ENCODE measurements at places on chromosomes 1 and 21. TPM values are rescaled to one million over a fixed set of nuclear protein-coding genes. Genes with fewer than 3 reads are reported as not detected.

The SHC1 gene
- total RNA-seq = 210 TPM

The SPRR1A gene
- total RNA-seq = not detected

The CD34 gene
- total RNA-seq = not detected

The FCGR2B gene
- total RNA-seq = not detected

The S100A7 gene
- not detected for total RNA-seq

The FMN2 gene
- total RNA-seq = not detected

The TRIM17 gene
- total RNA-seq = 55.5 TPM

The HES3 gene
- total RNA-seq = not detected

The RGS13 gene
- total RNA-seq = not detected

DNA sequence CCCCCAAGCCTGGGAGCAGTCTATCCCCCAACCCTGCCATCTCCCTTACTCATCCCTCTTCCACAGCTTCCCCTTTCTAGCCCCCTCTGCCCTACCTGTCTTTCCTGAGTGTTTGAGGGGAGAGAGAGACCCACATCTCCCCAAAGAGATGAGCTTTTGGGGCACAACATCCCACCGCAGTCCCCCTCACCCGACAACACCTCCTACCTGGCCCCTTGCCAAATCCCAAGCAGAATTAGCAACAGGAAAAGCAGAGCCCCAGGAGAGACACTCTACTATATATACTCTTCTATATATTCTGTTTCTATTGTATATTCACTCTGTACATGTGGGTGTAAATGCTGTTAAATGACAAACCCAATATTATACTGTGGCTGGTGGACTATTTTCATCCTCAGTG, 9.9 kb upstream of the KCNC4 start:
- H3K27me3 ChIP-seq = no peaks in the 10 kb centered on the region
- no peak for DNase-seq
- H3K27ac ChIP-seq = no peak overlapping the region

DNA sequence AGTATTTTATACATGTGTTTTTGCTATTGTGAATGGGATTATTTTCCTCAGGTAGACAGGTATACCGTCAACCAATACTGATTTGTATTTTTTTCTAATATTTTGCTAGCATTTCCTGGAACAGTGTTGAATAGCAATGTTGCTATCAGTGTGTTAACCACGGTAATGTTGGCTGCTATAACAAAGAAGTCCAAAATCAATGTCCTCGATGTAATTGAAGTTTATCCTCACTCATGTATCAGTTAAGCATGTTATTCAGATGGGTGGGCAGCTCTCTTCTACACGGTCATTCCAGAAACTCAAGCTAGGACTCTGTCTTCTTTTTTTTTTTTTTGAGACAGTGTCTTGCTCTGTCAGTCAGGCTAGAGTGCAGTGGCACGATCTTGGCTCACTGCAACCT, 24.3 kb downstream of the DOP1B start:
- H3K4me1 ChIP-seq = peaks cover 8% of the 10 kb centered on the region
- no peak overlapping the region for H3K27ac ChIP-seq
- no peaks in the 10 kb centered on the region for H3K36me3 ChIP-seq

GRCh38 chr1:91948097-91948496, 1.1 kb upstream of the BRDT start:
- H3K4me1 ChIP-seq = no peaks in the 10 kb centered on the region
- no peak overlapping the region for H3K27ac ChIP-seq
- no peaks in the 10 kb centered on the region for H3K36me3 ChIP-seq
- H3K4me3 ChIP-seq = no peak overlapping the region

GRCh38 chr1:15431571-15431948, 6.7 kb upstream of the CTRC start:
- no peak overlapping the region for H3K27ac ChIP-seq
- no peak overlapping the region for H3K4me3 ChIP-seq
- no peak for DNase-seq
- no peaks in the 10 kb centered on the region for H3K36me3 ChIP-seq

- peaks cover 29% of the 10 kb centered on the region for H3K27me3 ChIP-seq
- no peaks in the 10 kb centered on the region for H3K36me3 ChIP-seq
- H3K4me1 ChIP-seq = no peaks in the 10 kb centered on the region
- no peak overlapping the region for H3K4me3 ChIP-seq
These were observed 395.9 kb downstream of the MATN1 start for GRCh38 chr1:30327370-30328099.

- peak within 1 kb of the TSS; percentile 99 for H3K4me3 ChIP-seq
- no peaks in the 10 kb centered on the region for H3K27me3 ChIP-seq
- H3K4me1 ChIP-seq = peaks cover 25% of the 10 kb centered on the region
- peak; percentile 62 for DNase-seq
These were observed at the start of gene MAPKAPK2 for GRCh38 chr1:206684478-206685333. MAPKAPK2 (plus strand) TSS chr1:206684905; CDS start chr1:206685230, 325 bp downstream.

GRCh38 chr21:31592516-31592915, 67.0 kb upstream of the SOD1 start:
- H3K27me3 ChIP-seq = no peaks in the 10 kb centered on the region
- DNase-seq = no peak
- no peaks in the 10 kb centered on the region for H3K36me3 ChIP-seq
- H3K4me1 ChIP-seq = no peaks in the 10 kb centered on the region
- no peak overlapping the region for H3K27ac ChIP-seq
- no peak overlapping the region for H3K4me3 ChIP-seq

GRCh38 chr1:118290571-118290970, 105.5 kb upstream of the SPAG17 start:
- H3K4me3 ChIP-seq = no peak overlapping the region
- H3K4me1 ChIP-seq = no peaks in the 10 kb centered on the region
- no peak overlapping the region for H3K27ac ChIP-seq
- no peak for DNase-seq
- no peaks in the 10 kb centered on the region for H3K36me3 ChIP-seq
- H3K27me3 ChIP-seq = peaks cover 13% of the 10 kb centered on the region

DNA sequence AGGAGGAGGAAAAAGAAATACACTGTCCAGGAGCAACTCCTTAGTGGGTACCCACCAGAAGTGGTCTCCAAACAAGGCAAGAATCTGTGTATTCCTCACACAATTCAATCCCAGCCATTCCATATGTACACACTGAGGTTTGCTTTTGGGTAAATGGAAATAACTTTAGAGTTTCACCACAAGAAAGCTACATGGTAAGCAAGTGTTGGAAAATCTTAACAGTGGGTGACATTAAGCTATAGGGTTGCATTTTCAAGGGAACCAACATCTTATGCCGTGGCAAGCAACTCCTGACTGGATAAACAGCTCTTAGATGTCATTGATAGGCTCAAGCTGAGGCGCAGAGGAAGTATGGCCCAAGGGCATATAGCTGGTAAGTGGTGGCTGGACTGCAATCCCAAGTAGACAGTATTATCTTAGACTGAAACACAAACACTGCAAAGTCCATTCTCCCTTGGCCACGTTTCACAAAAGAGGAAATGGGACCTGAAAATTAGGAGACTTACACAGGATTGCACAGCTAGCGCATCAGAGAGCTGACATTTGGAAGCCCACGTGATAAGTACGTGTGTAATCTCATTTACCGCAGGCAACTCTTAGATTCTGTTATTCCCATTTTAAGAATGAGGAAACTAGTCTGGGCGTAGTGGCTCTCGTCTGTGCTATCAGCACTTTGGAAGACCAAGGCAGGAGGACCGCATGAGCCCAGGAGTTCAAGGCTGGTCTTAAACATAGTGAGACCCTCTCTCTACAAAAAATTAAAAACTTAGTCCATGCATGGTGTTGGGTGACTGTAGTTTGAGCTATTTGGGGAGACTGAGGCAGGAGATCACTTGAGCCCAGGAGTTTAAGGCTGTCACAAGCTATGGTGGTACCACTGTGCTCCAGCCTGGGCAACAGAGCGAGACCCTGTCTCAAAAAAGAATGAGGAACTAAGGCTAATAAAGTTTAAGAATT, 4.0 kb upstream of the BRWD1 start:
- H3K27me3 ChIP-seq = no peaks in the 10 kb centered on the region
- H3K27ac ChIP-seq = peak overlapping the region; percentile 37
- H3K36me3 ChIP-seq = no peaks in the 10 kb centered on the region
- H3K4me1 ChIP-seq = peaks cover 48% of the 10 kb centered on the region
- DNase-seq = peak; percentile 12

DNA sequence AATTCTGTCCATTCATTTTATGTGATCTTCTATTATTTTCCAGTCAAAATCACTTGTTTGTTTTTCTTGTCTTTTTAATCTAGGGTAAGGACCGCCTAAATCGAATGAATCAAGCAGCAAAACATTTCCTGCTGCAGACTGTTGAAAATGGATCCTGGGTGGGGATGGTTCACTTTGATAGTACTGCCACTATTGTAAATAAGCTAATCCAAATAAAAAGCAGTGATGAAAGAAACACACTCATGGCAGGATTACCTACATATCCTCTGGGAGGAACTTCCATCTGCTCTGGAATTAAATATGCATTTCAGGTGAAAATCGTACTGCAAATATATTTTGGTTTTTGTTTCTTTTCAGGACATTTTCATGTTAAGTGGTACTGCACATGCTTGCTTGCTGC, 20.5 kb downstream of the CLCA4 start:
- no peak overlapping the region for H3K27ac ChIP-seq
- H3K4me1 ChIP-seq = no peaks in the 10 kb centered on the region
- no peaks in the 10 kb centered on the region for H3K36me3 ChIP-seq

GRCh38 chr1:62590255-62590969, 6.9 kb upstream of the ANGPTL3 start:
- H3K4me3 ChIP-seq = no peak overlapping the region
- DNase-seq = no peak
- H3K27ac ChIP-seq = no peak overlapping the region

DNA sequence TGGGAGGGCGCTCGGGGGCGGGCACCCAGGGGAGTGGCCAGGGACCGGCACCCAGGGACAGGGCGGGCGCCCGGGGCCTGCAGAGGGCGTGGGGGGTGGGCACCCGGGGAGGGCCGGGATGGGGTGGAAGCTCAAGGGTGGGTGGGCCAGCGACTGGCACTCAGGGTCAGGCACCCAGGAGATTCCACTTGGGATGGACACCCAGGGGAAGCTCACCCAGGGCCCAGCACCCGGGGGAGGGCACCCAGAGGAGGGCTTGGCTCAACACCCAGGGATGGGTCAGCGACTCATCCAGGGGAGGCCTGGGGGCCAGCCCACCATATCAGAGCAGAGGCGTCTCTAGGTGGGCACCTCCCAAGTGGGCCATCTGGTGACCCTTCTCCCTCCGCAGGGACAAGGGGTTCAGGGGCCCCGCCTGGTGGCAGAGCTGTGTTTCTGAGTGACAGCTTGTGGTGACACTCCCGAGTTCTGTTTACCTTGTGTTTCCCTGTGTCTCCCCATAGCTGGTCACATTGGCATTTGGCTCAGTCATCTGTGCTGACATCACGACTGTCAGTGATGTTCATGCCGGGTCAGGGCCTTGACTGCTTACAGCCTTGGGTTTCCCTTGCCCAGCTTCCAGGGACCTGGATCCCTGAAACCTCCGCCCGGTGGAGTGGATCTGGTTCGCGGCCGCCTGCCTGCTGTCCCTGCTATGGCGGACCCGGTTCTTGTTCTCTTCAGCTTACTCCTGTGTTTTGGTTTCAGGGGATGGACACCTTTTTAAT, 749 bp downstream of the IBA57 start:
- H3K4me3 ChIP-seq = peak overlapping the region; percentile 88
- no peaks in the 10 kb centered on the region for H3K36me3 ChIP-seq
- peak overlapping the region; percentile 44 for H3K27ac ChIP-seq
- peaks cover 13% of the 10 kb centered on the region for H3K4me1 ChIP-seq
- DNase-seq = peak; percentile 82
- H3K27me3 ChIP-seq = no peaks in the 10 kb centered on the region

- no peak overlapping the region for H3K27ac ChIP-seq
- no peak for DNase-seq
- no peaks in the 10 kb centered on the region for H3K27me3 ChIP-seq
- no peaks in the 10 kb centered on the region for H3K4me1 ChIP-seq
These were observed 464.6 kb downstream of the PCP4 start for GRCh38 chr21:40331804-40332203.

GRCh38 chr1:47756411-47756810, 240.8 kb downstream of the TRABD2B start:
- no peak overlapping the region for H3K27ac ChIP-seq
- no peaks in the 10 kb centered on the region for H3K36me3 ChIP-seq
- no peaks in the 10 kb centered on the region for H3K27me3 ChIP-seq
- H3K4me1 ChIP-seq = no peaks in the 10 kb centered on the region

- no peak within 1 kb of the TSS for H3K27ac ChIP-seq
- H3K4me1 ChIP-seq = peaks cover 51% of the 10 kb centered on the region
- peak within 1 kb of the TSS; percentile 58 for H3K4me3 ChIP-seq
- no peaks in the 10 kb centered on the region for H3K36me3 ChIP-seq
- no peaks in the 10 kb centered on the region for H3K27me3 ChIP-seq
These were observed at the start of gene COL18A1 for GRCh38 chr21:45404730-45405270. COL18A1 (plus strand) TSS chr21:45405165; CDS start chr21:45405231, 66 bp downstream.

DNA sequence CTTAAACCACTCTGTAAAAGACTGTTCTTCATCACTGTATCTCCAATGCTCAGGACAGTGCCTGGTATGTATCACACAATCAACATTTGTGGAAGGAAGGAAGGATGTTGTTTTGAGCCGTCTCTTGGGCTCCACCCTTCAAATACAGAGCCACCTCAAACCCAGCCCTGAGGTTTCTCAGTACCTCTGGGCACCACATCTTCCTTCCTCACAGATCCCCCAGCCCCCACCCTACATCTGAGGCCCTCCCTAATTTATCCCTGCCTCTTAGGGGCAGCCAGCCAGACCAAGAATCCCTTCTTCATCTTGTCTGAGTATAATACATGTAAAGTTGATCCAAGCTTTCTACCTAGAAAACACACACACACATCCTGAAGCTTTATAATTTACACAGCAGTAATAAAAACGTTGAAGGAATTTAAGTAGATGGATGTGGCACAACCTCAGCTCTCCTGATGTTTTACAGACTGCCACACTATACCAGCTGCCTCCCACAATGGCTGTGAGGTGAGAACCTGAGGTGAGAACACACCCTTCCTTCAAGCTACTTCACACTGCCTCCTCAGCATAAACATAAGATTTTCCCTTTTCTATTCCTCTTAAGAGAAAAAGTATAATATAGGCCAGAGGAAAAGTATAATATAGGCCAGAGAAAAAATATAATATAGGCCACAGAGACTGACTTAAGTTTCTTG, 48.5 kb downstream of the CDC7 start:
- no peak for DNase-seq
- no peaks in the 10 kb centered on the region for H3K36me3 ChIP-seq
- no peak overlapping the region for H3K27ac ChIP-seq
- no peaks in the 10 kb centered on the region for H3K27me3 ChIP-seq
- H3K4me1 ChIP-seq = no peaks in the 10 kb centered on the region

DNA sequence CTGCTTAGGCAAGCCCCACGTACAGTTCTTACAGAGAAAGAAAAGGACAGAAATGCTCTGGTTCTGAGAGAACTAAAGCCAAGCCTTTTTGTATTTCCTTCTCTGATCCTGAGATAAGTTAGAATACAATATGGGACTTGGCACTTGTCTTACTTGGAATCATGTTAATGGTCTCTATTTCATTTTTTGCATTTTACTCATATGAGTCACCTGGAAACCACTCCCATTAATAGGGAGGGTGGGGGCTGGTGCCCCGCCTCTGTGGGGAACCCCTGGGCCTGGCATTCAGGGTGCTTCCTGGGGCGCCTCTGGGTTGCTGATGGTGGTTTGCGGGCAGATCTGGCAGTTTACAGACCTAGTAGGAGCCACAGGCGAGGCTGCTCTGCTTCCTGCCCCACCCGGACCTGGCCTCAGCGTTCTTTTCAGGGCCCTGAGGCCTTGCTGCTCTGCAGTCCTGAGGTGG, 26.7 kb downstream of the TSPAN2 start:
- H3K4me3 ChIP-seq = peak overlapping the region; percentile 49
- H3K27ac ChIP-seq = peak overlapping the region; percentile 96
- H3K27me3 ChIP-seq = no peaks in the 10 kb centered on the region
- H3K36me3 ChIP-seq = peaks cover 36% of the 10 kb centered on the region

- H3K27ac ChIP-seq = no peak overlapping the region
- H3K4me1 ChIP-seq = no peaks in the 10 kb centered on the region
- no peaks in the 10 kb centered on the region for H3K36me3 ChIP-seq
- no peak overlapping the region for H3K4me3 ChIP-seq
These were observed 401.5 kb downstream of the PTPRC start for GRCh38 chr1:199040076-199040905.

GRCh38 chr1:115090540-115090939, 1.2 kb upstream of the TSPAN2 start:
- H3K36me3 ChIP-seq = no peaks in the 10 kb centered on the region
- H3K27ac ChIP-seq = 0 out of 2 replicates have a peak overlapping the region, but pooled peaks have one; percentile 60
- peaks cover 20% of the 10 kb centered on the region for H3K4me1 ChIP-seq

All from PC-9 (cell line).